LNCaP clone FGC (cell line): ENCODE measurements at places on chromosomes 11 and 22.

DNA sequence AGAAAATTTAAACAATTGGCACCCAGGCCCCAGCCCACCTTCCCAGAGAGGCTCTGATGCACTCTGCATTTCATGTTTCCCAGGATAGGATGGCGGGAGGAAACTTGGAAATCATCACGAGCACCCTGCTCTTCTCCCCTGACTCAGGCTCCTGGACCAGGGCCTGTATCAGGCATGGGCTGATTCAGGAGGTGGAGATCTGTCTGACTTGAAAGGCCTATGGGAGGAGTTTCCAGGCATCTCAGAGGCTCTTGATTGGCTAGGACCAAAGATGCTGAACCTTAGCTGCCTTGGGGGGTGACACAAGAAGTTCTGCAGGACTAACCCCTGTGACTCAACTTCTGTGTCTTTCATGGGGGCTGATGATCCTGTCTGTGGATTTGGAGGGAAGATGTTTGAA lies 106.2 kb downstream of the PKNOX2 start:
- no peak for DNase-seq

- DNase-seq: no peak
Observed at GRCh38 chr11:120956710-120957495, 67.0 kb upstream of the TBCEL start.

DNA sequence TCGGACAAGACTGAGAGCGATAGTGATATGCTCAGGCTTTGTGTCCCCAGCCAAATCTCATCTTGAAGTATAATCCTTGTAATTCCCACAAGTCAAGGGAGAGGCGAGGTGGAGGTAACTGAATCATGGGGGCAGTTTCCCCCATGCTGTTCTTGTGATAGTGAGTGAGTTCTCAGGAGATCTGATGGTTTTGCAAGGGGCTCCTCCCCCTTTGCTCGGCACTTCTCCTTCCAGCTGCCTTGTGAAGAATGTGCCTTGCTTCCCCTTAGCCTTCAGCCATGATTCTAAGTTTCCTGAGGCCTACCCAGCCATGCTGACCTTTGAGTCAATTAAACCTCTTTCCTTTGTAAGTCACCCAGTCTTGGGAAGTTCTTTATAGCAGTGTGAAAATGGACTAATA lies 7.5 kb upstream of the FOLR2 start:
- no peak for DNase-seq

DNA sequence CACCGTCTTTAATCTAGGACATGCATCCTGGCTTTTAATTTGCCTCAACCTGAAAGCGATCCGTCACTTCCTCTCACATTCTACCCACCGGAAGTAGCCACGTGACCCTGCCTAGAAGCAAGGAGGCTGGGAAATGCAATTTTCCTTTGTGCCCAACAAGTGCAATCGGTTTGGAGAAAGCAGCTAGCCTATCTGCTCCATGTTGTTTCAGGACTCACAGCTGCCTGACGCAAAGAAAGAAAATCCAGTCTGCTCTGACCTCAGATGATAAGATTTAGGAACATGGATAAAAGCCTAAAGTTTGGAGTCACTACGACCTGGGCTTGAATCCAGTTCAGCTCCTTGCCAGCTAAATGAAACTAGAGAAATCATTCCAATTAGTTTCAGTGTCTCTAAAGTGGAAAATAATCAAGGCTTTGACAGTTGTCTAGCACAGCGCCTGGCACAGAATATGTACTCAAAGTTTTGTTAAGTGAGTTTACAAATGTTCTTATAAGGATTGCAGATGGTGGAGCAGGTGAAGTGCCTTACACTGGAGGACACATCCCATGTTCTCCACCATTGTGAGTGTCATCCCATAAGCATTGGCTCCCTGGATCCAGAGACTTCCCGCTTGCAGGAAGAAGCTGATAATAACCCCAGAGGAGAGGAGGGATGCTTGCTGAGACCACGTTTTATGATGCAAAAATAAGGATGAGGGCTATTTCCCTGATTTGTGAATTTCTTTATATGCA lies 553.7 kb downstream of the MN1 start:
- no peak for DNase-seq

GRCh38 chr11:19953909-19954308 lies 206.4 kb downstream of the DBX1 start:
- no peak for DNase-seq

DNA sequence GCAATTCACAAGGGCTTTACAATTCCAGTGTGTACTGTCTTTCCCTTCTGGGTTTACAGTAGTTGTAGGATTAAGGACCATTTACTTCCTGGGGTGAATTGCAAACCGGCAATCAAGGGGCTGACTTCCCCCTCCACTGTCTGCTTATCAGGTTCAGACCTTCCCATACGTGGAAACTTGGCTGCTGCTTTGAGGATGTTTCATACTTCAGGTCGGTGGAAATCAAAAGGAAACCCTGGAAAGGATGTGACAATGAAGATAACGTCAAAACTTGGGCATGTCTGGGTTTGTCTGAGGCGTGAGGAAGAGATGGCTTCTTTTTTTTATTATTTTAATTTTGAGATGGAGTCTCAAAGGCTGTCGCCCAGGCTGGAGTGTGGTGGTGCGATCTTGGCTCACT lies 2.1 kb upstream of the RTCB start:
- DNase-seq: no peak

DNA sequence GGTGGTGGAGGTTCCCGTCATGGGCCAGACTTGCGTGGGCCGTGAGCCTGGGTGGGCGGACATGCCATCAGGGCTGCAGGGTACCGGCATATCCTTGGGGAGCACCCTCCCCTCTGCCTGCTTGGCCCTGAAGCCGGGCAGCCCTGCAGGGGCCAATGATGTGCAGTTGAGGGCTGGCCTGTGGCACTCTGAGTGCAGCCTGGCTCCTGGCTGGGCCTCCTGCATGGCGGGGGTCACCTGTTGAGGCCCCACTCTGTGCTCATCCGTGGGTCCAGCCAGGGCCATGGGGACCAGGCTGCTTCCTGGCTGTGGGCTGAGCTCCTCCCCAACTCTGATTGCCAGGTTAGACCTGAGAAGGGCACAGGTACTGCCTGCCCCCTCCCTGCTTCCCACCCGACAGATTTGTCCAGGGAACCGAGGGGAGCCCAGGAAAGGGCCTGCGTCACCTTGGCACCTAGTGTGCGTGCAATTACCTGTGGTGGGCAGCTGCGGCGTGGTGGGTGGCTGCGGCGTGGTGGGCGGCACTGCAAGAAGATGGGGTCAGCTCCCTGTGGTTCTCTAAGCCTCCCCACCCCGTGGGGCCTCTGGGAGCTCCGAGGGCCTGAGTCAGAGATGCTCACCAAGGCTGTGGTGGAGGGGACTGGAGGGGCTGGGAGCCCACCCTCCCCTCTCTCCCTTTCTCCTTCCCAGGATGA lies 16.2 kb downstream of the MUC6 start:
- no peak for DNase-seq

DNA sequence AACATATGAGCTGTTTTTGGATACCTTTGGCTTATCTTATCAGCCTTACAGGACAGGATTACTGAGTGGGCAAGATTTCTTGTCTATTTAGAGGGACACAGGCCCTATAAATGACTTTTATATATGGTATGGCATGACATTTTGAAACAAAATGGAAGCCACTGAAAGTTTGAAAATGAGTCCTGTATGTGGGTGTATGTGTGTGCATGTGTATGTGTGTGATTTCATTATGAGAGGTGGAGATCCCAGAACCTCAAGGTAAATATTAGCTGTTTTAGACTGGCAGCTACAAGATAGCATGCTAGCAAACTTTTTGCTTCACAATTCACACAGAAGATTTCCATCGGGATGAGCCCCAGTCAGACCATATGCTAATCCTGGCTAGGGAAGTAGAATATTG lies 970.5 kb upstream of the CCDC90B start:
- DNase-seq: no peak

DNA sequence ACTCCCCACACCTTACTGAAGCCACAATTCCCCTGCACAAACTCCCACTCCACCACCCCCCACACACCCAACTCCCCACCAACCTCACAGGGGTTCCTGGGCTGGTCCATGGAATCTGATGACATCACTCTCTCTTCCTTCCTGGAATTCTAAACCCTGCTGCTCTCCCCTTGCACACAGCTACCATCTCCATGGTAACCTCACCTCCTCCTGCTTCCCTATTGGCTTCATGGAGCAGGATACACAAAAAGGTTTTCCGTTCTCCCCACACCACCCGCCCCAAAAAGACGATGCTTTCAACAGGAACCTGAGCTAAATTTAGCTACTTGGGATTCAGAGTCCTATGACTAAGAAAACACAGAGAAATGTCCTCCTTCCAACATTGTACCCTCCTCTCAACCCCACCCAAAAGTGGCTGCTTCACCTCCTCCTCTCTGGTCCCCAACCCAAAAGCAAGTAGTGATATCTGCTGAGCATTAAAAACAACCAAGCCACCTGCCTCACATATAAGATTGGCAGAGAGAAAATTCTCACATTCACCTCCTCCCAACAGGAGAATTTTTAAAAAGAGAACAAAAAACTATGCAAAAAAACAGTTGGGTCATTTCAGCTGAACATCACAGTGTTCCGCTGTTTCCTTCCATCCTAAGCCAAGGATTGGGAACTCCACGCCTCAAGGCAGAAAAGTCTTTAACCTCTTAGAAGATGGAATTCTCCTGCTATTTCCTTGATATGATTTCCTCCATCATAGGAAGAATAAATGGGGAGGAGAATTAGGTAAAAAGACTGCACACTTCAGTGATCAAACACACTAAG lies 66.9 kb downstream of the RBFOX2 start:
- no peak for DNase-seq

DNA sequence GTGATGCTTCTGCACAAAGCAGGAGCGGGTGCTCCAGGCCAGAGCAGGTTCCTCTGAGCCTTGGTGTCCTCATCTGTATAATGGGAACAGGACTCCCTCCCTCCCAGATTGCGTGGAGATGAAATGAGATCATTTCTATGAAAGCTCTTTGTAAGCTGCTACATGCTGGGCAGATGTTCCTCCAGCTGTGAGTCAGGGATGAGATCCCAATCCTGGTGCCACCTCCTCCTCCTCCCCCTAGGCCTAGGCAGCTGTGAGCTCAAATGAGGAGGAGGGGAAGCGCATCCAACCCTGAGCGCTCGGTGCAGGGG lies 7.0 kb upstream of the CABP2 start:
- DNase-seq: no peak

DNA sequence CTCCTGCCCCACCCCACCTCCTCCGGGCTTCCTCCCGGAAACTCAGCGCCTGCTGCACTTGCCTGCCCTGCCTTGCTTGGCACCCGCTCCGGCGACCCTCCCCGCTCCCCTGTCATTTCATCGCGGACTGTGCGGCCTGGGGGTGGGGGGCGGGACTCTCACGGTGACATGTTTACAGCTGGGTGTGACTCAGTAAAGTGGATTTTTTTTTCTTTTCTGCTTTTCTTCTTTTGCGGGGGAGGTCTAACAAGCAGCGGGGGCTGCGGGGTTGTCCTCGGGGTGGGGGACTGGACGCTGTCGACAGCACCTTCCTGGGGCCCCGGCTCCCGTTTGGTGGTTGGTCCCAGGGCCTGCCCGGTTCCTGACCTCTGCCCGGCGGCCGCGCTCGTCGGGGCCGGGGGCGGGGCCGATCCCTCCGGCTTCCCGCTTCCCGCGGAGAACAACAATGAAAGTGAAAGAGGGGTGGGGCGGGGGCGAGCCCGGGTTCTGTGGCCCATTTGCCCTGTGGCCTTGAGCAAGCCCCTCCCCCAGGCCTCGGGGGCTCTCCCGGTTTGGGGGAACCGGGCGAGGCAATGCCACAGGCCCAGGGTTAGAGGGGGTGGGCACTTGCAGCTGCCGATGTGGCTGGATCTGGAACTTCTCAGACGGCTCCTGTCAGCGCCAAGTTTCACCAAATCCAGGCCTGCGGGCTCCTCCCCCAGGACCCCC lies 975 bp upstream of the MDK start:
- no peak for DNase-seq

DNA sequence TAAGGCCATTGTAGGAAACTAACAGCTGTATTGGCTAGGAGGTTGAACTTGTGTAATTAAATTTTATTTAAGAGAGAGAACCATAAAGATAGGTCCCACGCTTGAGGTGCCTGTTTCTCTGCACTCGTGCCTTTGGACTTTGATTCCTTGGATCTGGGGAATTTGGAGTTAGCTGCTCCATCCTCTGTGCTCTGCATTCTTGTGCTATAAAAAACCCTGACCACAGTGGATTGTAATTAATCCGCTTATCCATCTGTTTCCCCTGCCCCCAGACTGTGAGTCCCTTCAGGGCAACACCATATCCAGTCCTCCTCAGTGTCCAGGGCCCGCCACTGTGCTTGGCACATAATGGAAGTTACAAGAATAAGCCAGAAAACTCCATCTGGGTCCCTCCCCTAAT lies 169.8 kb downstream of the SPON1 start:
- DNase-seq: no peak

DNA sequence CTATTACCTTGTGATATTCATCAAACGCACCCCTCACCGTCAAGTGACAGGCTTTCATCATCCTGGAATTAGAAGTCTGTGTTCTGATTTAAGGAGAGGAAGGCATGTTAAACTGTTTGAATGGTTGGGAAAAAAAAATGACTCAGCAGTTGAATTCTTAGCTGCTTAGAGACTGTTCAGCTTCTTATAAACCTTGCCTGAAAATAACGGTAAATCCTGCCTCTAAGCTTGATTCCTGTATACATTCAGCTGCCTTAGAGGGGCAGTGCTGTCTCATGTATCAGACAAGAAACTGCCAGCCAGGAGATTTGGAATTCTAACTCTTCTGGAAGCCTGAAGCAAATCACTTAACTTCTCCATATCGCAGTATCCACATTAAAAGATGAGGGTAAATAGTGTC lies 437.4 kb downstream of the JRKL start:
- no peak for DNase-seq

DNA sequence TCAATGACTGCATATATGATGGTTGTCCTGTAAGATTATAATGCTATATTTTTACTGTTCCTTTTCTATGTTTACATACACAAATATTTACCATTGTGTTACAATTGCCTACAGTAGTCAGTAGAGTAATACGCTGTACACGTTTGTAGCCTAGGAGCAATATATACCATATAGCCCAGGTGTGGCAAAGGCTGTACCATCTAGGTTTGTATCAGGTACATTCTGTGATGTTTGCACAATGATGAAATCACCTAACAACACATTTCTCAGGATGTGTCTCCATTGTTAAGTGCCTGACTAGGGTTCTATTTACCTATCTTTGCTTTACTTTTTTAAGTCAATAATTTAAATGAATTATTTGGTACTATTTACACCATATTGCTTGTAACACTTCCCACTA lies 21.9 kb downstream of the PRR5L start:
- peak; percentile 77 for DNase-seq

DNA sequence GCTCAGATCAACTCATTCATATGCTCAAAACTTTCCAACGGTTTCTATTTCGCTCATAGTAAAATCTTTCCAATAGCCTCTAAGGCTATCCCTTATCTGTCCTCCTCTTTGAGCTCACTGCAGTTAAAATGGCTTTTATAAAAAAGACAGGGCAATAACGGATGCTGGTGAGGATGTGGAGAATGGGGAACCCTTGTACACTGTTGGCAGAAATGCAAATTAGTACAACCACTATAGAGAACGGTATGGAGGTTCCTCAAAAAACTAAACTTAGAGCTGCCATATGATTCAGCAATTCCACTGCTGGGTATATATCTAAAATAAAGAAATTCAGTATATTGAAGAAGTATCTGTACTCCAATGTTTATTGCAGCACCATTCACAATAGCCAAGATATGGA lies 345.6 kb downstream of the DLG2 start:
- no peak for DNase-seq
